A549 treated with CpdA at 1 μM for 4 hours (cell line): ENCODE measurements at places on chromosomes 5 and 9. TPM values are rescaled to one million over a fixed set of nuclear protein-coding genes. Genes with fewer than 3 reads are reported as not detected.

LCN1 gene
- total RNA-seq = not detected in 5 replicates

CARTPT gene
- total RNA-seq = not detected in 5 replicates

GMCL2 gene
- total RNA-seq = not detected in 5 replicates

SLC34A3 gene
- total RNA-seq = 0.07 to 0.13 TPM (median 0.08 TPM) in 5 replicates

ANKRD18B gene
- total RNA-seq = 5.6 to 8.6 TPM (median 7.2 TPM) in 5 replicates

HRCT1 gene
- total RNA-seq = 0.11 to 0.14 TPM in 2 of 5 replicates, not detected in the others

PDCD1LG2 gene
- 0.33 to 0.59 TPM (median 0.36 TPM) in 5 replicates for total RNA-seq

WNK2 gene
- total RNA-seq = 5.9 to 7.7 TPM (median 6.6 TPM) in 5 replicates

PRRC2B gene
- 57.9 to 81.0 TPM (median 63.4 TPM) in 5 replicates for total RNA-seq

MEGF10 gene
- not detected in 5 replicates for total RNA-seq

OBP2B gene
- total RNA-seq = not detected in 5 replicates

SAPCD2 gene
- total RNA-seq = 13.9 to 28.6 TPM (median 24.4 TPM) in 5 replicates

SLC36A2 gene
- not detected in 5 replicates for total RNA-seq

CRAT gene
- total RNA-seq = 25.2 to 31.1 TPM (median 28.6 TPM) in 5 replicates

CCDC152 gene
- total RNA-seq = not detected in 5 replicates

C8G gene
- 0.54 to 1.9 TPM (median 1.2 TPM) in 5 replicates for total RNA-seq

PCDHGA1 gene
- total RNA-seq = 0.27 to 0.49 TPM (median 0.31 TPM) in 5 replicates

INSL4 gene
- total RNA-seq = 15.5 to 17.9 TPM (median 16.0 TPM) in 5 replicates

HTR4 gene
- not detected in 5 replicates for total RNA-seq

SEC61B gene
- total RNA-seq = 289 to 343 TPM (median 319 TPM) in 5 replicates

DEPDC1B gene
- 15.6 to 19.1 TPM (median 18.5 TPM) in 5 replicates for total RNA-seq

FSTL4 gene
- 2.4 to 4.5 TPM (median 3.5 TPM) in 5 replicates for total RNA-seq

SLCO4C1 gene
- not detected in 5 replicates for total RNA-seq

SLC25A2 gene
- total RNA-seq = not detected in 5 replicates
